ENCODE measurements at places on chromosomes 7 and 10.

GRCh38 chr10:5782174-5782573 is 31.1 kb downstream of the GDI2 start:
- DNase-seq: no peak

DNA sequence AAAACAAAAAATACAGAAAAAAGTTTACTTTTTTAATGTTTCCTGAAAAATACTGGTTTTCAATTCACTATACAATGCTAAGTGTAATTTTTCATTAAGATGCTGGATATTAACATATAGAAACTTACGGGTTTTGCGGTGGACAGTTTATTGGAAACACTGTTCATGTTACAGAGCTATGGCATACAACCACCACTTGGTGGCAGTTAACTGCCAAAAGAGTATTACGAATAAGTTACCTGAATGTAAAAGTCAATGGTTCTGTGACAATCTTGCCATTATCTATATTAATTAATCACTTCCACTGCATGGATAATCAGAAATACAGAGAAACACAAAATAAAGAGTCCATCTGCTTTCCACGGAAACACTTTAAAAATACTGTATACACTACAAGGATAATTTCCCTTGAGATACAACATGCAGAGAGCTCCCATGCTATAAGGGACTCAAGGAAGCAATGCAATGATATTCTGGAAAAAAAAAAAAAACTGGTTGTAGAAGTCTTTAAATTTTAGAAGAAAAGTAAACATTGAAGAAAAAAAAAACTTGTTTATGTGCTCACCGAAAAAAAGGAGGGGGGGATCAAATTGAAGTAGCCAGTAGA is 97.0 kb downstream of the TPK1 start:
- no peak for DNase-seq

DNA sequence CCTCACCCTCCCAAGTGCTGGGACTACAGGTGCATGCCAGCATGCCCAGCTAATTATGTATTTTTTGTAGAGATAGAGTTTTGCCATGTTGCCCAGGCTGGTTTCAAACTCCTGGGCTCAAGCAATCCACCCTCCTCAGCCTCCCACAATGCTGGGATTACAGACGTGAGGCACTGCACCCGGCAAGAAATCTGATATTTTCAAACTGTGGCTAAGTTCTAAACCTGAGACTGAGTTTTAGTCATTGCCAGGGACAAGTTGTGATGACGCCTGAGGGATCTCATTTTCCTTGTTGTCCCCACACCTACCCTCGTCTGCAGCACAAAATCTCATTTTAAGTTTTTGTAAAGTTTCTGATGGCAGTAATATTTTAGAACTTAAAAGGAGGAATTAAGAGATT is 9.8 kb downstream of the AUTS2 start:
- no peak for DNase-seq

GRCh38 chr7:155257482-155258225 is 40.0 kb upstream of the INSIG1 start:
- no peak for DNase-seq

- no peak for DNase-seq
Measured at GRCh38 chr7:139071680-139072079, 35.8 kb upstream of the ZC3HAV1L start.

DNA sequence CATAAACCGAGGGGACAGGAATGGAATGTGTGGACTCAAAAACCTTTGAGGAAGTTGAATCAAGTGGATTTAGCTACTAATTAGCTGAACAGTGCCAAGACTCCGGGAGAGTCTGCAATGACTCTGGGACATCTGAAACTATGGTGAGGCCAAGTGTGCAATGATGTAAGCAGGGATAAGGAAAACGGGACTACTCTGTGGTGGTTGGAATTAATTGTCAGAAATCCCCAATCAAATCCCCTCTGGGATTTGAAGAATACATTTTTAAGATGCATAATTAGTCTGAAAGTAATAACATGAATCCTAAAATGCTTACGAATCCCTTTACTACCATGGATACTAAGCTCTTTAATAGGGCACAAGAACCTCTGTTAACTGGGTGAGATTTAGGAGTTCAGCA is 602.8 kb downstream of the NRG3 start:
- DNase-seq: no peak

Measured in WTC11 (cell line).